Activated CD4-positive, alpha-beta T cell treated with anti-CD3 and anti-CD28 coated beads, Interleukin-2, Interleukin-4, amounts not matched to agents 100 ng/mL and 50 ng/mL, durations not matched to agents 16 hours and 8 hours (primary cell): ENCODE measurements at places on chromosomes 13 and 19.

DNA sequence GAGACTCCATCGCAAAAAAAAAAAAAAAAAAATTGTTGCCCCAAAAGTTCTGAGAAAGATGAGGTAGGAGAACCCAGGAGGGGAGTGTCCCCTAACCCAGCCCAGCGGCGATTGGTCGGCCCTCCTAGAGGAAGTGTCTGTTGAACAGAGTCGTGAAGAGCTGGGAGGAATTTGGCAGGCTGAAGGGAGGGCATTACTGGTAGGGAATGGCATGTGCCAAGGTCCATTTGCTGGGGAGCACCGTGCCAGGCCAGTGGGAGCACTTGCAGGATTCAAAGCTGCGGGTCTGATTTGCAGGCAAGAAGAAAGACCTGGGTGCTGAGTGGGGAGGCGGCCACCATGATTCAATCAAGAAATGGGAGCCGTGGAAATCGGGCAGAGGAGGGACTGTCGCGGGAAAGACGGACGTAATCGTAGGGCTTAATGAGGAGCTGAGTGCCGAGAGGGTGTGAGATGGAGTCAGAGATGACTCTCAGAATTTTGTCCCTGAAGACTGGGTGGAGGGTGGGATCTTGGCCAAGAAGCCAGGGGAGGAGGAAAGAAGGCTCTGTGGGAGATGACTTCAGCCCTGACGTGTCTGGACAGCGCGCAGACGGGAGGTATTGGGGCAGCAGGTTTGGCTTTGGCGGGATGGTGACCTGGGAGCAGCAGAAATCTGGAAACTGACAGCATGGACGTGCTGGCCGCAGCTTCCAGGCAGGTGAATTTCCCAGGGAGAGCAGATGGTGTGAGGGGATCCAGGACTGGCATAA, 15.4 kb downstream of the CERS4 start:
- no peak for DNase-seq

- no peak for DNase-seq
Observed at GRCh38 chr13:22483276-22483675, 697.5 kb upstream of the SGCG start.

GRCh38 chr19:5681391-5682106, 722 bp downstream of the HSD11B1L start:
- DNase-seq: no peak

GRCh38 chr13:34466301-34466700, 475.8 kb upstream of the NBEA start:
- no peak for DNase-seq

DNA sequence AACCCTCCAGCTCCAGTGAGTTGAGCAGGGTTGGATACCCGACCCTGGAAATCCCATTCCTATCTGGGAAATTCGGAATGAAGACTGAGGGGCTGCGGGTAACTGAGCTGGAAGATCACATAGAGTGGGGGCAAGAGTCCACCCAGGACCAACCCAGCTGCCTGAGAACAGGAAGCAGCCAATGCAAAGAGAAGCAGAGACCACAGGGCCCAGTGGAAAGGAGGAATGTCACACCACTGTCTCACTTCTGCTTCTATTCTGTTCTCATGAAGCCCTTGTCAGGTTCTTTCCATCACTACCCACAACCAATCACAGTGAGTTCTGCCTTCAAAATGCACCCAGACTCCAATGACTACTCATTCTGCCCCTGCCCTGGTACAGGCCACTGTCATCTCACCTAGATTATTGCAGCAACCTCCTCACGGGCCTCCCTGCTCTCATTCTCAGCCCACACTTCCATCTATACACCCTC, 15.3 kb downstream of the DYRK1B start:
- no peak for DNase-seq

DNA sequence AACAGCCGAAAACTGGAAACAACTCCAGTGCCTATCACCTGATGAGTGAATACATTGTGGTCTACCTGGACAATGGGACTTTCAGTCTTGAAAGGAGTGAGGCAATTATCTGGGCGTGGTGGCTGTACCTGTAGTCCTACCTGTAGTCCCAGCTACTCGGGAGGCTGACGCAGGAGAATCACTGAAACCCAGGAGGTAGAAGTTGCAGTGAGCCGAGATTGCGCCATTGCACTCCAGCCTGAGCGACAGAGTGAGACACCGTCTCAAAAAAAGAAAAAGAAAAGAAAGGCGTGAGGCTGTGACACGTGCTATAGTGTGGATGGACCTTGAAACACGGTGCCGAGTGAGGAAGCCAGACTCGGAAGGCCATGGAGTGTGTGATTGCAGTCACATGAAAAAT, 4.1 kb upstream of the NTN5 start:
- DNase-seq: no peak

DNA sequence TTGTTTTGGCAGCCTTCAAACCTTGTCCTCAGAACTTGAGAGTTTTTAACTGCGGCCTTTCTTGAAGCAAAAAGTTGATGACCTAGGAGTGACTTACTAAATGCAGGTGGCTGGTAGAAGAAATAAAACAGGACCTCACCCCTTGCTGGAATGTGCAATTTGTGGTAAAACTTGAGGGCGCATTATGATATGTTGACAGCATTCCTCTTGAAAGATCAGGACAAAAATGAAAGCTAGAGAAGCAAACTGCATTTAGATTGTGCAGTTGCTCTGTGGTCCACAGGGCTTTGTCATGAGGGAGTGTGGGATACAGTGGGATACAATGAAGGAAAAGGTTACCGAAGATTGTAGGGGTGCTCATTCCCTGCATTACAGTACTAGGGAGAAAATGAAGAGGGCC, 504.2 kb downstream of the GPC6 start:
- DNase-seq: no peak

- DNase-seq: no peak
Observed at GRCh38 chr13:108070491-108070890, 144.8 kb downstream of the LIG4 start.

GRCh38 chr19:10800488-10800887, 35.5 kb downstream of the TMED1 start:
- DNase-seq: no peak

- DNase-seq: no peak
Observed at GRCh38 chr19:5993648-5994358, 15.9 kb upstream of the RANBP3 start.

GRCh38 chr19:6279620-6279930, 200 bp downstream of the MLLT1 start:
- no peak for DNase-seq

GRCh38 chr19:48137411-48137810, 26.8 kb upstream of the PLA2G4C start:
- DNase-seq: no peak

GRCh38 chr13:31835932-31836331, 96.6 kb downstream of the RXFP2 start:
- no peak for DNase-seq

DNA sequence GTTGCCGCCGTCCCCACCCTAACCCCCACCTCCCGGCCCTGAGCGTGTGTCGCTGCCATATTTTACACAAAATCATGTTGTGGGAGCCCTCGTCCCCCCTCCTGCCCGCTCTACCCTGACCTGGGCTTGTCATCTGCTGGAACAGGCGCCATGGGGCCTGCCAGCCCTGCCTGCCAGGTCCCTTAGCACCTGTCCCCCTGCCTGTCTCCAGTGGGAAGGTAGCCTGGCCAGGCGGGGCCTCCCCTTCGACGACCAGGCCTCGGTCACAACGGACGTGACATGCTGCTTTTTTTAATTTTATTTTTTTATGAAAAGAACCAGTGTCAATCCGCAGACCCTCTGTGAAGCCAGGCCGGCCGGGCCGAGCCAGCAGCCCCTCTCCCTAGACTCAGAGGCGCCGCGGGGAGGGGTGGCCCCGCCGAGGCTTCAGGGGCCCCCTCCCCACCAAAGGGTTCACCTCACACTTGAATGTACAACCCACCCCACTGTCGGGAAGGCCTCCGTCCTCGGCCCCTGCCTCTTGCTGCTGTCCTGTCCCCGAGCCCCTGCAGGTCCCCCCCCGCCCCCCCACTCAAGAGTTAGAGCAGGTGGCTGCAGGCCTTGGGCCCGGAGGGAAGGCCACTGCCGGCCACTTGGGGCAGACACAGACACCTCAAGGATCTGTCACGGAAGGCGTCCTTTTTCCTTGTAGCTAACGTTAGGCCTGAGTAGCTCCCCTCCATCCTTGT, 6.4 kb downstream of the YIPF2 start:
- DNase-seq: no peak

- DNase-seq: no peak
Observed at GRCh38 chr13:48783181-48783630, 129.5 kb downstream of the CYSLTR2 start.

DNA sequence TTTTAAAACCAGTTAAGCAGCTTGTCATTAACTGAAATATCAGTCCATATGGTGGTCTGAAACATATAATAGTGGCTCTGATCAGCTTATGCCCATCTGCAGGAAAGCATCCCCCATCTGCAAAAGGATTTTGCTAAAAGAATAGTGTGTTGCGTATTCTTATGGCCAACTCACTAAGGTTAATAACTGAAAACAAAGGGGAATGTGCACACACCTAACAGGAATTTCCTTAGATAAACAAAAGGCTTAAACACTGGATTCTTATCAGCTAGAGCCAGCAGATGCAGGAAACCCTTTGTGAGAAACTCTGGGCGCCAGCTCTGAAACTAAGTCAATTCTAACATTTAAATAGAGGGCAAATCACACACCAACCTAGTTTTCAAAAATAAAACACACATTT, 22.1 kb downstream of the VPS36 start:
- DNase-seq: no peak

- no peak for DNase-seq
Observed at GRCh38 chr13:36026531-36026930, 104.7 kb downstream of the DCLK1 start.

DNA sequence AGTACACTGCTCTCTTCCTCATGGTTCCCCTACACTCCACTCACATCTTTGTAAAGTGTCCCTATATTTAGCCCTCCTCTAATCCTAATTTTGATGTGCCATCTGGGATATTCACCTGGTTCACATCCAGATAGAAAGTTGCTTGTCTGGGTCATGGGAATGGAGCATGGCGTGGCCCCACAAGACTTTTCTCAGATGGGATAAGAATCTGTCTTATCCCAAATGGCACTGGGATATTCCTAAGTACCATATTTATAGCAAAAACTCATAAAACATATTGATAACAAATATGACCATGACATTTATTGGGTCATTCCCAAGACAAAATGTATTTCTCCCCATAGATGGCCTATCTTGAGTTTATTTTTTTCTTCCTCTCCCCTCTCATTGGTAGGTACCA, 49.5 kb upstream of the POMP start:
- DNase-seq: no peak

DNA sequence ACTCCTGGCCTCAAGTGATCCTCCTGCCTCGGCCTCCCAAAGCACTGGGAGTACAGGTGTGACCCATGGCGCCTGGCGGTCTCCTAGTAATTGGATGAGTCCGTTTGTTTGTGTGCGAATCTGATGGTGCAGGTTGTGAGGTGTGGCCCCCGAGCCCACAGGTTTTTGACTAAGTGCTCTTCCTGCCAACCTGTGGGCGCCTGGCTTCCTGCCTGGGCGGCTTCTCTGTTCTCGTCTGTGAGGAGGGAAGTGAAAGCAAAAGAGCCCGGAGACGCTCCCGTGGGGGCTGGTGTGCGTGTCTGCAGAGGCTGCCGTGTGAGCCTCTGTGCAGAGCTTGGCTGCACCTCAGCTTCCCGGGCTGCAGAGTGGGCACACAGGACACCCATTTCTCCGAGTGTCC, 10.0 kb downstream of the ARHGAP45 start:
- peak; percentile 95 for DNase-seq

DNA sequence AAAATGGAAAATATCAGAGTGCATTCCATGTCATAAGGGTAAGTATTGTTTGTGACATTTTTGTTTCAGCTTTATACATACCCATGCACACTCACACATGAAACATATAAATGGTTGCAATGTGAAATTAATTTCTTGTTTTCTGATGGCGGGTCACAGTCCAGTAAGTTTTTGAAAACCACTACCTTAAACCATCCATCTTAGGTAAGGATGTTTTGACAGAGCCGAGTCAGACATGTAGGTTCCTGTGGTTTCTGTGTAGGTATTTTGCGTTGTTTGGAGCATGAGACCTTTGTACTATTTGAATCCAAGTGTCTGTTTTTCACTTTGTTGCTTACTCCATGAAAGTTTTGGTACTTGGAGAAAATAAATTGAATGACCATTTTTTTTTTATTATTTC, 121.7 kb downstream of the B3GLCT start:
- DNase-seq: no peak

- DNase-seq: no peak
Observed at GRCh38 chr19:51783372-51783771, 11.6 kb upstream of the FPR3 start.

- DNase-seq: no peak
Observed at GRCh38 chr19:28883241-28883693, 329.7 kb downstream of the UQCRFS1 start.

DNA sequence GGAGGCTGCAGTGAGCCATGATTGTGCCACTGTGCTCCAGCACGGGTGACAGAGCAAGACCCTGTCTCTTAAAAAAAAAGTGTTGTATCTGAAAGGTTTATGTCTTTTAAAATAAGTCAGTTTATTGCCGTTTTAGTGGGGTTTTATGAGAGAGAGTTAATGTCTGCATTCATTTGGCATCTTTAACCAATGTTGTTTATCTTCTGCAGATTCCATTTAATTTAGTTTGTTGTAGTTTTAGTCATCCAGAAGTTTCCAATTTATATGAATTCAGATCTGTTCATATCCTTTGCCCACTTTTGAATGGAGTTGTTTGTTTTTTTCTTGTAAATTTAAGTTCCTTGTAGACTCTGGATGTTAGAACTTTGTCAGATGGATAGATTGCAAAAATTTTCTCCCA, 36.7 kb upstream of the LPAR6 start:
- no peak for DNase-seq

GRCh38 chr19:15453906-15454860, 4.4 kb upstream of the WIZ start:
- no peak for DNase-seq

- DNase-seq: no peak
Observed at GRCh38 chr19:49701271-49701786, 10.4 kb downstream of the CPT1C start.

- DNase-seq: no peak
Observed at GRCh38 chr19:38650172-38650775, 2.8 kb downstream of the ACTN4 start.

GRCh38 chr13:50592412-50593155, 250.9 kb downstream of the DLEU7 start:
- DNase-seq: no peak

DNA sequence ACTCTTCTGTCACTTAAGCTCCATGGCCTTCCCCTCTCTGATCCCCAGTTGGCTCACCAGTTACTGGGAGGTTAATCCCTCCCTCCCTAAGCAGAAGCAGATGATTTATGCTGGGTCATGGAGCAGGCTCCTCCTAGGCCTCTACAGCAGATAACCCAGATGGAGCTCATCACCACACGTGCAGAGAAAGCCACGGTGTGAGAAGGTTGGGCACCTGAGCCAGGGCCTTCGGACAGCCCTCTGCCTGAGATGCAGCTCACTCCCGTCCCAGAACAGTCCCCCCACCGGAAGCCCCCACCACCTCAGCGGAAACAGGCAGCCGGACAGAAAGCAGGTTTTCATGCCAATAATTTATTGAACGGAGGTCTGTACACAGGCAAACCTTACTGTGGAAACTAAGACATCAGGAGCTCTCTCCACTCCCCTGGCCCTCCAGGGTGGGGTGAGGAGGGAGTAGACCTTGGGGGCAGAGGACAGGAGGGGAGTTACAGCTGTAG, 9.8 kb downstream of the ZNF526 start:
- DNase-seq: no peak

- DNase-seq: no peak
Observed at GRCh38 chr13:106225126-106225525, 310.3 kb downstream of the EFNB2 start.
